ENCODE measurements at places on chromosomes 1 and 21.

- DNase-seq: no peak
These were observed 238.0 kb upstream of the NCAM2 start for GRCh38 chr21:20760221-20760620.

DNA sequence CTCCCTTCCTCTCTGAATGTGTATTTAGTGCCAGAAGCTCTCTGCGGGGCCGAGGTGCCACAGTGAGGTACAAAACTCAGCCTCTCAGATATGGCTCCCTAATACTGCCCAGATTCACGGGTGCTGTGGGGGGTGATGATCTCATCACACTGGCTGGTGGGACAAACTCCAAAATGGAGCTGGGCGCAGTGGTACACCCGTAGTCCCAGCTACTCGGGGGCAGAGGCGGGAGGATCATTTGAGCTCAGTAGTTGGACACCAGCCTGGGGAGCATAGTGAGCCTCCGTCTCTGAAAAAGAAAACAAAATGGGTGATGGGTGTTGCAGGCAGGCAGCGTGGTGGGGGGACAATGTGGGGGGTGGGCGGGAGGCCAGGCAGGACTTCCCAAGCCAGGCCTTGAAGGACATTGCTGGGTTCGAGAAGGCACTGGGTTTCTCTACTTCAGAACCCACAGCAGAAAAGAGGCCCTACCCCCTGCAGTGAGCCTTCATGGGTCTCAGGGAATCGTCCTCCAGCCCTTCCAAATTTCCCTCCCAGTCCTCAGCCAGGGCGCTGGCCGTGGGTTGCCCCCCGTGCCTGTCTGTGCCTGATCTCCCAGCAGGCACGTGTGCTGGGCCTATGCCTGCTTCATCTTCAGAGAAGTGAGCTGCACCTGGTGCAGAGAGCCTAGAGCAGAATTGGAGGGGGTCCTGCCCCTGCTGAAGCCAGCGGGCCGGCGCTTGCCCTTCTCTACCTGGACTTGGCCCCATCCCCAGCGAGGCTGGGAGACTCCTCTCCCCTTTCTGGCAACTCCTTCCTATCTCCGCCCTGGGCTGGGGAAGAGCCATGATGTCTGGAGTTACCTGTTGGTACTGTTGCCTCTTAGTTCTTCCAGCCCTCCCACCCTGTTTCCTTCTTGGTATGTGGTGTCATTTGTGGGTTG lies 14.0 kb downstream of the H6PD start:
- no peak for DNase-seq

DNA sequence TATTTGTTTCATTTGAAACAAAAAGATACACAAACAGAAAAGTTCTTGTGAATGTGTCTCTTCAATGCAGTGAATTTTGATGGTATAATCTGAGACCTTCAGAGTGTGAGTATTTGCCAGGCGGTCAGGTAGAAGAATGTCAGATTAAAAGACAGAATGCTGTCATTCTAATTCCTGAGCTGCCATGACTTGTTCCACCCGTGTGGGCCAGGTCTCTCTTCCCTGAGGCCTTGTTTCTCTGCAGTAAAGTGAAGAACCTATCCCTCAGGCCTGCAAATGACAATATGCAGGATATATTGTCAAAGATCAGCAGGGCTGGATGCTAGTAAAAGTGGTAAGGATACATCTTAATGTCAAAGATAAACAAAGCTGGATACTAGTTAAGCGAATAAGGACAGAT lies 111.4 kb downstream of the ZP4 start:
- no peak for DNase-seq

DNA sequence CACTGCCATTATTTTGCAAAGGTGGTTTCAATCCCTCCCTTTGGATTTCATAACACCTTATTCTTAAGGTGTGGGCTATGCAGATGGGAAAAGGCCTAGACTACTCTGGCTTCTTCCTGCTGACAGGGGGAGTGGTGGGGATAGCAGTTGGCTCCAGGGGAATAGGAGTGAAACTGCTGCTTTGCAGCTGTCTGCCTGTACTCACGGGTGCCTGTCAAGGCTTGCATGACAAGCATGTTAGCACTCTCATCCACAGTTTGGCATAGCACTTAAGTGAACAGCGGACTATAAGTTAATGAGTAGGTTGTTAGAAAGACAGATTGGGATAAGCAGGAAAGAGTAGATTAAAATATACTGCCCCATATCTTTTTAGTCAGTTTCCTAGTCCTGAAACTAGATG lies 287.5 kb upstream of the DAB1 start:
- DNase-seq: no peak

DNA sequence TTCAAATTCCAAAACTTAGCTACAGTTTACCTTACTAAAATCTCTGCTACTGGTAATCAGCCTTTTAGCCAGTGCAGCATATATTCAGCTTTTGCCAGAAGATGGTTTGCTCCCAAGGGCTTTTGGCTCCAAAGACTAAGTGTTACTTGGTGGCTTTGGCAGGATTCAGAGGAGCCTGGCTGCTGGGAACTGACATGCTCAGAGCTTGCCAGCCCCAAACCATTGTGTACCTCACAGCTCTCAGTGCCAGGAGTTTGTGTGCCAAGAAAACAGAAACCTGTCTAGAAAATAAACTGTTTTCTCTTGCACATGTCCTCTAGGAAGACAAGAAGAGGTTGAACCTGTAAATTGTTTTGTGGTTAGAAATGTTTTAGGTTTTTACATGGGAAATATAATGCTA lies 315.9 kb downstream of the ST6GALNAC3 start:
- no peak for DNase-seq

DNA sequence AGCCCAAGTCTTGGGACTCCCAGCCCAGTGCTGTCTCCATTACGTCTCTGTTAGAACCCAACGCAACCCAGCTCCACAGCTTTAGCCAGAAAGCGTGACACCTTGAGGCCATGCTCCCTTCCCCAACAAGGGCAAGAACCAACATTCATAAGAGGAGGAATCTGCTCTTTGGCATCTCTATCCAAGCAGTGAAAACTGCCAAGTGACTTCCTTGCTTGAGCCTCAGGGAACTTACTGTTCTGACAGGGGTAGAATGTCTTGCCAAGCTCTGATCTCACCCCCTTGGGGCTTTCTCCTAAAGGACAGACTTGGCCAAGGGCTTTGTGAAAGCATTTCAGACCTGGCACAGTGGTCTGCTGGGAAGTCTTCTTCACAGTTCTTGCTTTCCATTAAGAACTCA lies 56.6 kb downstream of the SYT6 start:
- no peak for DNase-seq

DNA sequence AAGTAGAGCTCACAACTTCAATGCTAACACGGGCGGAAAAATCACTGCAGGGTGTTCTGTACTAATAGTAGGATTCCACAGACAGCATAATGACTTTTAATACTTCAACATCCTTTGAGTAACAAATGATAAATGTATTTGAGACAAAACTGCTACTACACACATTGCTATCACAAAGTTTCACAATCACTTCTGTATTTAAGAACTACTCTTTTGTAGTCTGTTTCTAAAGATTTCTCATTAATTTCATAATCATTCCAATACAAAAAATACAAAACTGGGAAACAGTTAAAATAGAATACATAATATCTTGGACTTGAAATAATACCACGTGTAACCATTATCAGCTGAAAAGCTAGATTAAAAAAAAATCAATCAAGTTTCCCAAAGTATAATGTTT lies 2.7 kb downstream of the HMGN1 start:
- no peak for DNase-seq

GRCh38 chr1:78339490-78339889 lies 151.3 kb upstream of the PTGFR start:
- DNase-seq: no peak

DNA sequence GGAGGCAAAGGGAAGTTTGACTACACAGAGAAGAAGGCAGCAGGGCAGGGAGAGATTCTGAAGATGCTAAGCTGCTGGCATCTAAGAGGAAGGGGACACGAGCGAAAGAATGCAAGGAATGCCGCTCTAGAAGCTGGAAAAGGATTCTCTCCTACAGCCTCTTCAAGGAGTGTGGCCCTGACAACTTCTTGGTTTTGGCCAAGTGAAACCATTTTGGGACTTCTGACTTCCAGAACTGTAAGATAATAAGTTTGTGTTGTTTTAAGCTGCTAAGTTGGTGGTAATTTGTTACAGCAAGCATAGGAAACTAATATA lies 28.5 kb downstream of the MGST3 start:
- DNase-seq: no peak

GRCh38 chr1:153344718-153345025 lies 4.0 kb downstream of the PGLYRP4 start:
- DNase-seq: no peak

- DNase-seq: no peak
These were observed 5.0 kb downstream of the CTBS start for GRCh38 chr1:84569216-84569615.

- no peak for DNase-seq
These were observed 14.0 kb upstream of the ZNF692 start for GRCh38 chr1:248872752-248873408.
